ENCODE measurements at places on chromosomes 2 and 18.

- DNase-seq, result no peak
These were observed 451.4 kb downstream of the EIPR1 start for GRCh38 chr2:2926009-2926857.

DNA sequence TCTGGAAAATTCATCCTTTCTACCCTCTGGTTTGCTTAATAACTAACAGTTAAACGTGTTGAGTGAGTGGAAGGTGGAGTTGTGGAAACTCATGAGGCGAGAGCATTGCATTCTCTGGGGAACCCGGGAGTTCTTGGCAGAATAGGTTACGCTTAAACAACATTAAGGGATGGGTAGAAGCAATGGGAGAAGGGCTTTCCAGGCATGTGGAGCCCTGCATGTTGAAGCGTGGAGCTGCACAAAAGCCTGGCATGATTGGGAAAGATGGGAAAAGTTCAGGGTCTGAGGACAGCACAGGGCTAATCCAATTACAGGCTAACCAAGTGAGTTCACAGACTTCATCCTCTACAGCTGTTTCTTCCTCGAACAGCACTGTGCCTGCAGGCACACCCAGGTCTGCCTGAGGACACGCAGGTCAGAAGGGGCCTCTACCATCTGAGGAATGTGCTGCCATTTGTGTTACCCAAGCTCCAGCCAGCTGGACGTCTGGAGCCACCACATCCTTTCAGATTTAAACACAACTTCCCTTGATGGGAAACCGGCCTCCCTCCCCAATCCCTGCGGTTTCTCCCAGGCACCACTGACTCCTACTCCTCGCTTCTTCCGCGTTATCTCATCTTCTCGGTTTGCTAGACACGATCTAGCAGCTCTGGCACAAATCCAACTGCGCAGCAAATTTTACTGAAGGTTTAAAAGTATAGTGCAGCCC is 164.2 kb downstream of the ANTXR1 start:
- no peak for DNase-seq

DNA sequence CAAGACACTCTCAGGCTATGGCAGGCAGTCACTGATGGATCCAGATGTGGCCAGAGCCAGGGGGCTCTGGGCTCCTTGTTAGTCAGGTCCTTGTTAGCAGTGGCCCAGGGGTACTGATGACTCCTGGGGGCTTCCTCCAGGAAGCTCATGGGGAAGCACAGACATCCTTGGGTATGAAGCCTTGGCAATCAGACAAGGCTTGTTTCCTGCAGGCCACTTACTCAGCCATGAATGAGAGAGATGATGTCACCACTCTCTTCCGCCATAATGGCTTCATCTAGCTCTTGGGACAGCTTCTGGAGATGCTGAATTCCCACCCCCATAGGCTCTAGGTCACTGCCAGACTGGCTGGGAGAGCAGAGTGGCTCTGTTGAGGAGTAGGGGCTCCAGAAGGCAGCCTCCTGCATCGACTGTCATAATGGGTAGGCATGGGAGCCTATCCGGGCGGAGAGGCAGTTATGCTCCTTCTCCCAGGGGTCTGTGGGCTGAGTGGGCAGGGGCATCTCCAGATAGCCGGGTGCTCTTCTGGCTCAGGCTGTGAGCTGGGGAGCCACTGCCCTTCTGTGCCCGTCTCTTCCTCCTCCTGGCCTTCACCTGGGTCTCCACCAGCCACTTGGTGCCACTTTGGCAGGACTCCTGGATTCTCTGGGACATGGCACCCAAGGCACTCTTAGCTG is 40.2 kb upstream of the BMPR2 start:
- no peak for DNase-seq

DNA sequence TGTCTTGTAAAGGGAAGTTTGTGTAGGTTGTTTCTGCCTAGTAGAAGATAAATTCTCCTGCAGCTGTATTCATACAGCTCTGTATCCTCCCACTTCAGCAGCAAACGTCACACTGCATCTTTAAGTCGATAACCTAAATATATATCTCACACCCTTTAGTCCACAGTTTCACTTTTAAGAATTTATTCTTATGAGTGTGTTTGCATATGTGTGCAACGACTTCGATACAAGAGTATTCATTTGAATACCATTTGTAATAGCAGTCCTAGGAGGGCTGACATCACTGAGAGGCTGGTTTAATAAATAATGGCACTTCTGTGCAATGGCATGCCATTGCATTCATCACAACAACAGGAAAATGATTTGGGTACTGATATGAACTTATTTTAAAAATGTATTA is 63.8 kb upstream of the MSH6 start:
- no peak for DNase-seq

- DNase-seq, result peak; percentile 11
These were observed 145.2 kb upstream of the SYT4 start for GRCh38 chr18:43422518-43422917.

- DNase-seq, result no peak
These were observed 12.9 kb upstream of the GEMIN6 start for GRCh38 chr2:38765149-38765548.

All from NCI-H774 (cell line).